ENCODE measurements at places on chromosomes 12 and 14.

DNA sequence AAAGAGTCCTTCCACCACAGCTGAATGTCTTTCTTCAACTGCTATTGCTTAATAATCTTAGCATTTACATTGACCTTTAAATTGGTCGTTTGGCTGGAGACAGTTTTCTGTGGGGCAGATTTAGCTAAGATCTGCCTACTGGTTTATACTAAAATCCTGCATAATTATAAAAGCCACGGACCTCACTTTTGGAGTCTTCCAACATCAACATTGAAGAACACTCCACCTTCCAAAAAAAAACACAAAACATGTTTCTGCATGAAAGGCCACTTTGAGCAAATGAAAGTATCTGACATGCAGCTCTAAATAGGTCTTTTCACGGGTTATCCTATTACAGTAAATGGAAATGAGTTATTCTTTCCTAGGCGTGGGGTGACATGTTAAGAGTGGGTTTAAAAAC is 57.0 kb upstream of the KRR1 start:
- H3K27me3 ChIP-seq: no peaks in the 10 kb centered on the region
- peak; percentile 26 for DNase-seq
- no peak overlapping the region for H3K4me3 ChIP-seq
- H3K27ac ChIP-seq: peak overlapping the region; percentile 94
- H3K4me1 ChIP-seq: peaks cover 25% of the 10 kb centered on the region

- no peak overlapping the region for H3K27ac ChIP-seq
- no peak overlapping the region for H3K4me3 ChIP-seq
- peaks cover 8% of the 10 kb centered on the region for H3K4me1 ChIP-seq
- no peaks in the 10 kb centered on the region for H3K27me3 ChIP-seq
Observed at GRCh38 chr12:24425601-24425970, 476.1 kb upstream of the SOX5 start.

- DNase-seq: no peak
- no peak overlapping the region for H3K4me3 ChIP-seq
- no peaks in the 10 kb centered on the region for H3K36me3 ChIP-seq
- no peaks in the 10 kb centered on the region for H3K27me3 ChIP-seq
- no peak overlapping the region for H3K27ac ChIP-seq
Observed at GRCh38 chr14:47763188-47763854, 87.9 kb upstream of the MDGA2 start.

- H3K27me3 ChIP-seq: peaks cover 52% of the 10 kb centered on the region
- H3K36me3 ChIP-seq: no peaks in the 10 kb centered on the region
- H3K4me3 ChIP-seq: no peak overlapping the region
- H3K4me1 ChIP-seq: peaks cover 3% of the 10 kb centered on the region
- H3K27ac ChIP-seq: no peak overlapping the region
Observed at GRCh38 chr14:105168979-105169507, 467 bp upstream of the JAG2 start.

GRCh38 chr12:71160585-71160984 is 2.8 kb upstream of the TSPAN8 start:
- H3K36me3 ChIP-seq: no peaks in the 10 kb centered on the region
- no peak overlapping the region for H3K4me3 ChIP-seq
- H3K27me3 ChIP-seq: no peaks in the 10 kb centered on the region
- H3K27ac ChIP-seq: no peak overlapping the region
- DNase-seq: no peak

DNA sequence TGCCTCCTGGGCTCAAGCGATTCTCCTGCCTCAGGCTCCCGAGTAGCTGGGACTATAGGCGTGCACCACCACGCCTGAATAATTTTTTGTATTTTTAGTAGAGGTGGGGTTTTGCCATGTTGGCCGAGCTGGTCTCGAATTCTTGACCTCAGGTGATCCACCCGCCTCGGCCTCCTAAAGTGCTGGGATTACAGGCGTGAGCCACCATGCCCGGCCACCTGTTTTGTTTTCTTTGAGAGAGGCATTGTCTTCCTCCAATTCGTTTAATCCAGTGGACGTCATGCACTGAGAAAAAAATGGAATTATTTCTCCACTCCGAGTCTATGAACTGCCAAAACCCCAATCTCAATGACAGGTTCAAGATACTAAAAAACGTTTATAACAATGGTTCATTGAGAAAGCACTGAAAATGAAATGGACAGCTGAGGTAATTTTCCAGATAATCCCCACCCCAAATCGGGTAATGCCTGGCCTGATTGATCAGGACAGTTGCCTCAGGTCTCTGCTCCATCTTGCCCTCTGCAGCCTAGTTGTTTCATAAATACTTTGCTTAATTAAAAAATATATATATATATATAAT is 132.7 kb upstream of the PARP11 start:
- H3K4me3 ChIP-seq: no peak overlapping the region
- DNase-seq: no peak
- no peaks in the 10 kb centered on the region for H3K36me3 ChIP-seq
- no peak overlapping the region for H3K27ac ChIP-seq
- peaks cover 3% of the 10 kb centered on the region for H3K27me3 ChIP-seq

GRCh38 chr12:28578361-28578760 is 388.1 kb downstream of the CCDC91 start:
- no peaks in the 10 kb centered on the region for H3K36me3 ChIP-seq
- DNase-seq: no peak
- peaks cover 7% of the 10 kb centered on the region for H3K4me1 ChIP-seq
- H3K27ac ChIP-seq: peak overlapping the region; percentile 90

DNA sequence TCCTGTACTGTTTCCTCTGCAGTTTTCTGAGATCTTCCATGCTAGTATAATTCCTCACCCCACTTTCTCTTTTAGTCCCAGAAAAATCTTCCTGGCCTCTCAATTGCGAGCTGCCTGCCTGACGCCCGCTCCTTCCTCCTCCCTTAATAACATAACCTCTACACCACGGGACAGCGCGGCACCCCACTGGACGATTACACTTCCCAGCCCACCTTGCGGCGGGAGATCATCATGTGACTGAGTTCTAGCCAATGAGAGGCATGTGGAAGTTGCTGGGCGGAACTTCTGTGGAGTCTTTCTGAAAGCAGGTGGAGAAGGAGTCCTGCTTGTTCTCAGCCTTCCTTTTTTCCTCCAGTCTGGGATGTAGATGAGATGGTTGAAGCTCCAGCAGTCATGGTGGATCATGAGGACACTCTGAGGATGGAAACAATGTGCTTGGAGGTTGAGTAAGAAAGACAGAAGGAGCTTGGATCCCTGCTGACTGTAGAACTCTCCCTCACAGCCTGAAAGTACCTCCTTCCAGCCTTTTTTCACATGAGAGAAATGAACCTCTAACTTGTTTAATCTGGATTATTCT is 133.6 kb upstream of the VRK1 start:
- no peaks in the 10 kb centered on the region for H3K36me3 ChIP-seq
- DNase-seq: no peak
- H3K27me3 ChIP-seq: peaks cover 2% of the 10 kb centered on the region
- H3K4me3 ChIP-seq: no peak overlapping the region
- no peaks in the 10 kb centered on the region for H3K4me1 ChIP-seq

- DNase-seq: no peak
- H3K36me3 ChIP-seq: no peaks in the 10 kb centered on the region
- H3K4me3 ChIP-seq: no peak overlapping the region
- peaks cover 6% of the 10 kb centered on the region for H3K27me3 ChIP-seq
- H3K4me1 ChIP-seq: no peaks in the 10 kb centered on the region
Observed at GRCh38 chr12:3644104-3644503, 108.8 kb downstream of the CRACR2A start.

GRCh38 chr12:99027461-99027860 is 382.4 kb downstream of the APAF1 start:
- H3K27me3 ChIP-seq: no peaks in the 10 kb centered on the region
- H3K4me1 ChIP-seq: no peaks in the 10 kb centered on the region
- no peak for DNase-seq
- no peak overlapping the region for H3K4me3 ChIP-seq
- H3K36me3 ChIP-seq: no peaks in the 10 kb centered on the region
- no peak overlapping the region for H3K27ac ChIP-seq

- H3K27me3 ChIP-seq: peaks cover 3% of the 10 kb centered on the region
- no peaks in the 10 kb centered on the region for H3K36me3 ChIP-seq
- no peak overlapping the region for H3K4me3 ChIP-seq
- H3K4me1 ChIP-seq: no peaks in the 10 kb centered on the region
- DNase-seq: no peak
Observed at GRCh38 chr12:9810671-9811070, 16.6 kb upstream of the KLRF1 start.

DNA sequence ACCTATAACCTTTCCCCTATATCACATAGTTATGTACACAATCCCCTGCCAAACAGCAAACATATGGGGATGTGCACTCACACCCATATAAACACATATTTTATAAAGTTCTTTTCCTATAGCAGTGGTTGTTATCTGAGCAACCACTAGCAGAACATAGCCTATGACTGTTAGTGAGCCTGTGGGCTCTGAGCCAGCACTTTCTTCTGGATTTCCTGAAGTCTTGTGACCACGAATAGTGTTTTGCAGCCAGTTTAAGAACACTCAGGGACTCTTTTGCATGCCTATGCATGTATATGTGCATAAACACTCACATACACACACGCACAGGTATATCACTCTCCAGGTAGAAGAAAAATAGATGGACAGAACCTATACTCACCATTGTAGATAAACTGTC is 17.1 kb downstream of the TESPA1 start:
- no peak overlapping the region for H3K4me3 ChIP-seq
- H3K27me3 ChIP-seq: peaks cover 7% of the 10 kb centered on the region
- no peaks in the 10 kb centered on the region for H3K4me1 ChIP-seq
- no peak overlapping the region for H3K27ac ChIP-seq
- H3K36me3 ChIP-seq: no peaks in the 10 kb centered on the region

DNA sequence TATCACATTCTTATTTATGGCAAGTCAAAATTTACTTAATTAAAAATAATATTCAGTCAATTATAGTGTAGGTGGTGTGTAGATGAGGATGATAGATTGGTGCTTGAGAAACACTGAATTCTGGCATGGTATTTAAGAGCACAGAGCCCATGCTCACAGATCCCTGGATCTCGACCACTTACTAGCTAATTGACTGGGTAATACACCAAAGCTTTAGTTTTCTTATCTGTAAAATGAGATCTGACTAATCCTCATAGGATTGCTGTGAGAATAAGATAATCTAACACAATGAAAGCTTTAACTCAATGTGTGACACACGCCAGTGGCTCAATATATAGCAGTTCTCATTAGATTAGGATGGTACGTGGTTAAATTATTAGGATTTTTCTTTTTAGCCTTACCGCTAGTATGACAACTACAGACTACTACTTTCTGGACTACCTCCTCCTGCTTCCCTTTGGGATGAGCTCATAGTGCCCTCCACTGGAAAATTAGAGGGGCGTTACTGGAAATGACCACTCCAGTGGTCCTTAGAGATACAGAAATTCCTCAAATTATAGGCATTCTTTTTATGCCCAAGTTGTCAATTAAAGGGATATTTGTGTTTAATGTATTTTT is 482.8 kb upstream of the TBX3 start:
- H3K27ac ChIP-seq: no peak overlapping the region
- peak; percentile 47 for DNase-seq
- H3K4me1 ChIP-seq: no peaks in the 10 kb centered on the region

GRCh38 chr12:49567302-49567610 is 686 bp downstream of the MCRS1 start:
- peak overlapping the region; percentile 88 for H3K27ac ChIP-seq
- no peak for DNase-seq
- peaks cover 2% of the 10 kb centered on the region for H3K4me1 ChIP-seq
- peak overlapping the region; percentile 76 for H3K4me3 ChIP-seq

DNA sequence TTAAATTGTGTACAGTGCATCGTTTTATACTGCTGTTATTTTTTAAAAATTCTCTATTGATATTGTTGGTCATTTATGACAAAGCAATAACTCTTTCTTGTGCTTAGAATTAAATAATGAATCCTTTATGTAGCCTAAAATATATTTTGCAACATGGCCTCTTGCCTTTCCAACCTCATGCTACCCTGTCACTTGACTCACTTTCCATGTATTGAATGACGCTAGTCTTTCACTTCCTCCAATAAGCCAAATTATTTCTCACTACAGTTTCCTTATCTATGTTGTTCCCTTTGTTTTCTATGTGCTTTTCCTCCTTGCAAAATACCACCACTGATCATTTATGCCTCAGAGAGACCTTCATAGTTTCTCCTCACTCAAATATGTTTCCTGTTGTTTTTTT is 16.3 kb upstream of the EPYC start:
- no peaks in the 10 kb centered on the region for H3K36me3 ChIP-seq
- no peak overlapping the region for H3K27ac ChIP-seq
- no peak overlapping the region for H3K4me3 ChIP-seq

DNA sequence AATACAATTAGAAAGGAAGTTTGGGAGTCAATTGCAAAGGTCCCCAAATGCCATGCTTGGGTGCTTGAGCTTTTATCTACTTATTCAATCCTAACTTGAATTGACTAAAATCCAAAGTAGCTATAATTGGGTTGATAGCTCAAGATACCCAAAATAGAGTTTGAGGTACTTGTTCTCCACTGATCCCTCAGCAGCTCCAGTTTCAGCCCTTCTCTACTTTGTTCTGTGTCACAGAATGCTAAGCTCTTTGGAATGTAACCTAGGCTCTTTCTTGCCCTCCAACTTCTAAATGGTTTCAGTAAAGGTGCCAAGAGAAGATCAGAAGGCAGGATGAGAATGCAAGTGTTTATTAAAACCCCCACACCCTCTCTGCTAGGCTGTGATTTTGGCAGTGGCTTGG is 251.4 kb upstream of the CLEC14A start:
- no peaks in the 10 kb centered on the region for H3K27me3 ChIP-seq
- no peak overlapping the region for H3K4me3 ChIP-seq
- H3K4me1 ChIP-seq: peaks cover 7% of the 10 kb centered on the region
- DNase-seq: no peak

- H3K36me3 ChIP-seq: no peaks in the 10 kb centered on the region
- DNase-seq: peak; percentile 59
- H3K4me3 ChIP-seq: no peak overlapping the region
- H3K27ac ChIP-seq: no peak overlapping the region
- peaks cover 2% of the 10 kb centered on the region for H3K4me1 ChIP-seq
Observed at GRCh38 chr12:12686925-12687324, 9.1 kb downstream of the GPR19 start.

DNA sequence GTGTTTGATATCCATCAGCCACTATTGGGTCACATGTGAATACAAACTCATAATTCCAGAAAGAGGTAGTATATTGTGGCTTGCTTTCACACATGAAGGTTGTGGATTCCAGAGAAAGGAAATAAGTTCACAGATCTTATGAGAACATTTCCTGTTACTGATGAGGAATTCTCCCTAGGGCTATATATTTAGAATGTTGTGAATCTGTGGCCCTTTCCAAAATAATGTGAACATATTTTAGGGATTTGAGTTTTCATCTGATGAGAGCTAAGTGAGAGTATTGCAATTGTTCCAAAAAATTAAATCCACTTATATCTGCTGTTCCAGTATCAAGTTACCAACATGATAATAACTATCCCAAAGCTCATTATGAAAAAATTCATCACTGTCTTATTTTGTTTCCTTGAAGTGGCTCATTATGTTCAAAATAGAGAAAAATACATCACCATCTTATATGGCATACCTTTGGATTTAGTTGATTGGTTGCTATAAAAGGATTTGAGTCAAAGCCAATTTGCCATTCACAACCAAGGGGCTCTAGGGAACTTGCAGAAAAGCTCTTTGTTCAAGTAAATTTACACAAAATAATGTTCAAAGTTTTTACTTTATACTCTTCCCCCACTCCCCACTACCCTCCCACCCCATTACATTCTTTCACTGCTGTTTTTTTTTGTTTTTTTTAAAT is 76.3 kb downstream of the MYRFL start:
- H3K27ac ChIP-seq: no peak overlapping the region
- DNase-seq: no peak
- no peaks in the 10 kb centered on the region for H3K27me3 ChIP-seq

GRCh38 chr12:14418451-14418890 is 53.0 kb downstream of the ATF7IP start:
- DNase-seq: peak; percentile 38
- peaks cover 2% of the 10 kb centered on the region for H3K4me1 ChIP-seq
- H3K27ac ChIP-seq: no peak overlapping the region
- H3K36me3 ChIP-seq: peaks cover 2% of the 10 kb centered on the region
- H3K4me3 ChIP-seq: no peak overlapping the region
- no peaks in the 10 kb centered on the region for H3K27me3 ChIP-seq
